Spinal cord (tissue), 10 donors: ENCODE measurements at places on chromosomes 6 and 20. TPM values are rescaled to one million over a fixed set of nuclear protein-coding genes. Genes with fewer than 3 reads are reported as not detected.

Gene EZR
- 114 TPM for total RNA-seq

- no peak overlapping the region for H3K4me3 ChIP-seq
- H3K4me1 ChIP-seq, result peaks cover 8% of the 10 kb centered on the region
- H3K27ac ChIP-seq, result peak overlapping the region; percentile 83
- no peak for DNase-seq
Measured at GRCh38 chr6:156167016-156167624, 610.1 kb upstream of the ARID1B start.

DNA sequence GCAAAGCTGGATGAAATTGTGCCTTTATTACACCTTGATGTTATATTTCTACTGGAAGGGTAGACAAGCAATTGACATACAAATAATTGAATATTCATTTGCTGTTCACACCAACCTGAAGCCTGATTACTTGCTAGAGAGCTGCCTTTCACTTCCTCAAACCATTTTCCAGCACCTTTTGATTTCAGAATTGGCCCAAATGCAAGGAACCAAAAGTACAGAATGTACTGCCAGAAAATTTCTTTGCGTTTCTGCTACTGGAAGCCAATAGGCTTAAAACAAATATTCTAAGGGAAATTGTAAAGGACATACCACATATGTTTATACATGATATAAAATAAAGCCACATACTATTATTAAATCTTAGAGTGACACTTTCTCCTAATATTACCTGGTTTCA, 94.5 kb downstream of the RFPL4B start:
- DNase-seq, result no peak
- no peak overlapping the region for H3K27ac ChIP-seq
- no peak overlapping the region for H3K4me3 ChIP-seq
- H3K36me3 ChIP-seq, result no peaks in the 10 kb centered on the region

Gene PANK2
- 45.2 TPM for total RNA-seq

DNA sequence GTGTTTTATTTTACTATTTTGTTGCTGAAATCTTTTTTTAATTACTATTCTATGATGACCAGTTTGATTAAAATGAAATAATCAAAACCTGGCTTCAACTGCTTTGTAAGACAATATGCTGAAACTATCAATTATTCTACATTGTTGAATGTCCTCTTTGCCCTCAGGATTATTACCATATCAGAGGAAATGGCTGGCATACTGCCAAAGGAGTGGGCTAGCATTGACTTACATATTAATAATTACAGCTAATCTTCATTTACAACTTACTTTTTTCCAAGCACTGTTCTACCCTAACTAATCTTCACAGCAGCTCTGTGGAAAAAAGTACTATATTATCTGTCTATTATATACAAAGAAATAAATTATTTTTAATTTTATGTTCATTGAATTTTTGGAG, 560.5 kb downstream of the BCKDHB start:
- no peak overlapping the region for H3K4me3 ChIP-seq
- no peaks in the 10 kb centered on the region for H3K4me1 ChIP-seq
- no peaks in the 10 kb centered on the region for H3K27me3 ChIP-seq
- H3K27ac ChIP-seq, result no peak overlapping the region
- no peaks in the 10 kb centered on the region for H3K36me3 ChIP-seq

GRCh38 chr20:49100972-49101371, 54.9 kb downstream of the CSE1L start:
- peaks cover 43% of the 10 kb centered on the region for H3K36me3 ChIP-seq
- no peak for DNase-seq
- no peaks in the 10 kb centered on the region for H3K4me1 ChIP-seq
- H3K4me3 ChIP-seq, result no peak overlapping the region
- no peaks in the 10 kb centered on the region for H3K27me3 ChIP-seq

Gene PRDM13
- total RNA-seq, result 1.7 TPM

Gene GPLD1
- 13.1 TPM for total RNA-seq
